GM23338 (cell line): ENCODE measurements at places on chromosomes 1 and 21.

GRCh38 chr1:231190456-231190855 is 28.6 kb downstream of the TRIM67 start:
- DNase-seq: no peak

- no peak for DNase-seq
Observed at GRCh38 chr1:162191396-162192305, 122.2 kb downstream of the NOS1AP start.

DNA sequence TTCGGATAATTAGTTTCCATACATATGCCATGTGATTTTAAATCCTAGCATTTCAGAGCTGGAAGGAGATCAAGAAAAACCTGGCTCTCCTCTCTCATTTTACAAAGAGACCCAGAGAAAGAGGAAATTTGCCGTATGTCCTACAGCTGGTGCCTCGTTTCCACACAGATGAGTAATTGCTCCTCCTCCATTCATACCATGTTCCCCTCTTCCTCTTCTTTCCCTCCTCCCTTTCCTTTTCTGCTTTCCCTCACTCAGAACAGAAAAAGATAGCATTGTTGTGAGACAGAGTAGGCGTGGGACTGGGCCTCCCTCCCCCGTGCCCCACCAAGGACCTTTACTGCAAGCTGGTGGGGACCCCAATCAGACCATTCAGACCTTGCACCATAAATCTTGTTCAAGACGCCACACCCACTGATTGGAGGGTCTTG is 13.7 kb upstream of the SLC44A3 start:
- no peak for DNase-seq

- DNase-seq: no peak
Observed at GRCh38 chr21:41176846-41177245, 8.9 kb downstream of the BACE2 start.

GRCh38 chr1:193417945-193418744 is 231.7 kb upstream of the B3GALT2 start:
- no peak for DNase-seq

DNA sequence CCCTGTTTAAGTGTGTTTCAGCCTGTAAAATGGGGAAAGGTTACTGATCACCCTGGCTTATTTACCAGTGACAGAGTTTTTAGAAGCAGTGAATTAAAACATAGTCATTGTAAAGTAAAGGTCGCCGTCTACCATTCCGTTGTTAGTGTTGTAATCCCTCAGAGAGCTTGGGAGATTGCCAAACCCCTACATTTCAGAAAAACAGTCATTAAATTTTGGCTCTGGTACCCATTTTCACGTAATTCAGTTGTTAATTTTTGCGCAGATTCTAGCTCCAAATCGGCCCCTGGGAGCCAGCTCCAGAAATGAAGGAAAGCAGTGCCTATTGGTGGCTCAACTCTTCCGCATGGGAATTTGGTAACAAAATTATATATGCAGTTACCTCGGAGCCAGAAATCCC is 127.7 kb upstream of the AJAP1 start:
- no peak for DNase-seq
